ENCODE measurements at places on chromosomes 1 and 21.

- no peak for DNase-seq
These were observed 3.7 kb upstream of the SLC19A1 start for GRCh38 chr21:45545691-45546531.

- DNase-seq: no peak
These were observed 44.6 kb upstream of the ZBTB18 start for GRCh38 chr1:244006381-244006901.

GRCh38 chr1:194624833-194625232, 1438.4 kb upstream of the B3GALT2 start:
- DNase-seq: no peak

GRCh38 chr1:224431726-224432125, 2.9 kb downstream of the WDR26 start:
- DNase-seq: no peak

- no peak for DNase-seq
These were observed 110.0 kb upstream of the SERBP1 start for GRCh38 chr1:67540025-67540732.

Measured in stimulated activated CD8-positive, alpha-beta memory T cell treated with anti-CD3 and anti-CD28 coated beads, Interleukin-15, amount 100 ng/mL, for 4 hours (primary cell).